ENCODE measurements at places on chromosomes 4 and X.

DNA sequence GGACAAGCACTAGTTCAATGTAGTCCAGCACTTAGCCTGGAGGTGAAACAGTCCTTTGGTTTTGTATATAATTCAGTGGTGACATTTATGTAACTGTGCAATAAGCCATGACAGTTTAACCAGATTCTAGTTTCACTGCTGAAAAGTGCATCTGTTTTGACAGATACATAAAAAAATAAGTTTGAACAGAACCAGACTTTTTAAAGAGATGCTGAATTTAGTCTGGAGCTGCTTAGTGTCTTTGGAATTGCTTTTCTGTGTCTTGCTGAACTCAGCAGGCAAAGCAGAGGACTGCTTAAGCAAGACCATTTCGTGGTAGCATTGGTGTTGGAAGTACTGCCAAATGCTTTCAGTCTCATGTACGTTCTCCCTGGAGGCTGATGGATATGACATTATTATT, 393.5 kb downstream of the MAPK10 start:
- no peak for DNase-seq

DNA sequence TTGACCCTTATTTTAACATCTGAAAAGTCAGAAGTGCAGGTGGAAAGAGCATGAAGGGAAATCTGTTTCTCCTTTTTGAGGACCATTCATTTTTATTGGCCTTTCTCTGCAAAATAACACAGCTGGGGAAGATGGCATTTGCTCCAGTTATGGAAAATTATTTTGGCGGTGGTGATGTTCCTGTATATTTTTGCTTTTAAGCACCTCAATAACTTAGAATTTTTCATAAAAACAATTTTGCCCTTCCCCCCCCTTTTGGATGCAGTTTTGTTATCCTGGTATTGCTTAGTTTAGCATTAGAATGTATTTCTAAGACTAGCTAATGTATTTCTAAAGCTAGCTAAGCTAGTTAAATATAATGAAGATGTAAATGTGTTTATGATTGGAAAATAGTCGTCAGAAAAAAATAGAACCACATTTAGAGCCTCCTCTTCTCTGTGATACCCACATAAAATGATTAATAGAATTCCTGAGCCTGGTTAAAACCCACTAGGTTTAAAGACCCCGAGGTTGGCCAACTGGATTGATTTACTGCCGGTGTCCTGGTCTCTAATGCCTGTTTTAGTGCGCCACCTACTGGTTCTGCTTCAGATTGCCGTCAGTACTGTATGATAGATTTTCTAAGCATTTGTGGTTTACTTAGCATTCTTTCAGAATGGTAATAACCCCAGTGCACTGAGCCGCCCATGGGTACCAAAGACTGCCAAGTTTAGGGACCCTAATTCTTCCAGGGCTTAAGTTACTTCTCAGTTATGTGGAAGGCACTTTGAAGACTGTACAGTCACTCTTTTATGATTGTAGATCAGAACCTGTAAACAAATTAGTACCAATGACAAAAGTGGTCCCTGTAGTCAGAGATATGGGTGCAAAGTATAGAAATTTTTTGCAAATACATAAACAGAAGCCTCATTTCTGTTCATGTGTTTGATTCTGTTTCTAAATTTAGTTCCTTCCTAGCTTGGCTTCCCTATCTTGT, 11.4 kb downstream of the KLF3 start:
- DNase-seq = peak; percentile 83

GRCh38 chr4:120544838-120545237, 377.7 kb downstream of the PRDM5 start:
- DNase-seq = no peak

DNA sequence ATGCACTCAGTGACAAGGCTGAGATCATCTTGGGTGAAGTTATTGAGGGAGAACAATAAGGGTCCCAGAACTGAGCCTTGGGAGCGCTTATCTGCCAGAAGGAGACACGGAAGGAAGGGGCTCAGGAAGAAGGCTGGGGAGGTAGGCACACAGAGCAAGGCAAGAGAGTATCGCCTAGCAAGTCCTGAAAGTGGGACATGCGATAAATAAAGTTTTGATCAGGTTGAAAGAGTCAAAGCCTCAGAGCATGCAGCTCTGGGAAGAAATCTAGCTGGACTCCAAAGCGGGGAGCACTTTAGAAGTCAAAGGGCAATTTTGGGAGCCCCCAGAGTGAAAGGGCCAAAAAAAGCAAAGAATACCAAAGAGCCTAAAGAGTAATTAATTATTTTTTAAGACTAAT, 17.7 kb upstream of the ANXA3 start:
- DNase-seq = no peak

DNA sequence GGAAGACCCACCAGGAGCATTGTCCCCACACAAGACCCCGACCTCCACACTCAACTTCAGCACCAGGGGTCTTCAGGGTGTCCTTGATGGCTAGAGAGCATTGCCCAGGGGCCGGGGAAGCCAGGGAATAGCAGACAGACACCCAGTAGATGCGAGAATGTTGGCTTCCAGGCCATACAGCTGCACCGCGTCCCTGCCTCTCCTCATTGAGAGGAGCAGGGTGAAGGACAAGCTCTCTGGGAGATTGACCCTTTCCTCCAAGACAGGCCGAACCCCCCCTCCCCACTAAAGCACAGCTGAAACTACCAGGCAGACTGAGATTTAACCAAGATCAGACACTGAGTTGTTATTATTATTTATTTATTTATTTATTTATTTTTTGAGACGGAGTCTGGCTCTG, 42.6 kb upstream of the SLC25A4 start:
- DNase-seq = no peak

DNA sequence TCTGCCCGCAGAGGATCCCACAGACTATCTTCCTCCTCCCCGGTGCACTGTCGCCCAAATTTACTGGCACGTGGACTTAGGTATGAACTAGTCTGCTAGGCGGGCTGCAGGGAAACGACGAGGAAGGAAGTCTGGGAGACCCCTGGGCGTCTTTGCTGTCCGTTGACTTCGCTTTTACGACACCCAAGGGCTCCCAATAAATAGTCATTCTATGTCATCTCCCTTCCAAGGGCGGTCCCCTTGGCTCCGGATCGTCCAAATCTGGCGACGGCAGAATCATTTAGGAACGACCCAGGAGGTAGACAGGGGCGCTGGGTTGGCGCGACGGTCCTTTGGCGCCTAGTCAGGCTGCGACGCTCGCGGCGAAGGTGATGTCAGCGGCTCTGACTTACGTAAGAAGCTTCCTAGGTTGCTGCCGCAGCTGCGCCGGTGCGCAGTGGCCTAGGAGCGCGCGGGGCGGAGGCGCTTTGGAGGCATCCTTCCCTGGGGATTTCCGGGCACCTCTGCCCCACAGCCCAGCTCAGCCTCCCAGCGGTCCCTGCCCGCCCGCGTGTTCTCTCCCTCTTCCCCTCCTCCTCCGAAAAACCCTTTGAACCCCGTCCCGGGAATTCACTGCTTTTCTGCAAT, 2.2 kb downstream of the NHS start:
- no peak for DNase-seq

DNA sequence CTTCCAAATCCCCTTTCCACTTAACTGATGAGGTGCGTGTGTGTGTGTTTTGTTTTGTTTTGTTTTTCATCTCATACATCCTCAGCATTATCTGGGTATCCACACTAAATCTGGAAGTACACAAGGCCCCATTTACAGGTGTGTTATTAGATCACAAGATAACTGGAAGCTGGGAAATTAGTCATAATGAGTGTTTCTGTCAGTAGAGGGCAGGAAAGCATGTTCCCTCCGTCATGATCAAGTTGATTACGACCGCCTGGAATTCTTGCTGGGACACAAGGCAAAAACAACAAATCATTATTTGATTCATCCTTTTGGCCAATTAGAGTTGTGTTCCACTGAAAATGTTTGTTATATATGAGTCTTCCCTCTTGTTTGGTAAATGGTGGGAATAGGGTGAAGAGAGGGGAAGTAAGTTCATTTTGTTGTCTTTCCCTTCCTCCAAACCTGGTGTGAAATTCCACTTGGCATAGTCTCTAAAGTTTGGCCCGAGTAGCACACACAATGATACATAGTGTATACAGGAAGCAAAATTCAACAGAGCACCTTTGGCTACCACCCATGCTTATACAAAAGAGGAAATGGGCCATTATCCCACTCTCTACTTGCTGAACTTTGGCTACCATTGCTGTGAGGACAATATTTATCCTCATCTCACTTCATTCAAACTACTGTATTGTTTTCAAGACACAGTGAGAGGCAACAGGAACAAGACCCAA, 33.3 kb upstream of the TLL1 start:
- DNase-seq = no peak

- no peak for DNase-seq
Measured at GRCh38 chrX:45172890-45173289, 27.8 kb downstream of the DIPK2B start.

DNA sequence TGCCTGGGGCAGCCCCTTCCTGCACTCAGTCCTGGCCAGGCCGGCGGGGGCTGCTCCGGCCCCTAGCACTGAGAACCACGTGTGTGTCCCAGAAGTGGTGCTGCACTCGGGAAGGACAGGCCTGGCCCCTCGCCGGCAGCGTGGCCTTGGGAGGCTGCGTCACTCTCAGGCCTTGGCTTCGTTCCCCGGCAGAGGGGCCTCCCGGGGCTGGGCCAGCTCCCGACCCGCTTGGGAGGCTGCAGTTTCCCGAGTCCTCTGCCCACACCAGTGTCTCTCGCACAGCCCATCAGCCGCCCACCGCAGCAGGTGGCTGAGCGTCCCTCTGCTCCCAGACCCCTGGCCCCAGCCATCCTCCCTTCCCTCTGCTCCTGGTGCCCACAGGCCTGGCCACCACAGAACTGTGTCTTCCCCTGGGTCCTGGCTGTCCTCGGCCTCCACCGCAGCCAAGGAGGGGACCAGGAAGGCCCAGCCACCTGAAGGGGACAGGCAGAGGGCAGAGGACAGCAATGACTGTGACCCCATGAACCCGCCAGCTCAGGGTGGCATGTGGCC, 10.9 kb upstream of the CPLX1 start:
- no peak for DNase-seq

- no peak for DNase-seq
Measured at GRCh38 chr4:1297023-1297395, 7.3 kb downstream of the MAEA start.

DNA sequence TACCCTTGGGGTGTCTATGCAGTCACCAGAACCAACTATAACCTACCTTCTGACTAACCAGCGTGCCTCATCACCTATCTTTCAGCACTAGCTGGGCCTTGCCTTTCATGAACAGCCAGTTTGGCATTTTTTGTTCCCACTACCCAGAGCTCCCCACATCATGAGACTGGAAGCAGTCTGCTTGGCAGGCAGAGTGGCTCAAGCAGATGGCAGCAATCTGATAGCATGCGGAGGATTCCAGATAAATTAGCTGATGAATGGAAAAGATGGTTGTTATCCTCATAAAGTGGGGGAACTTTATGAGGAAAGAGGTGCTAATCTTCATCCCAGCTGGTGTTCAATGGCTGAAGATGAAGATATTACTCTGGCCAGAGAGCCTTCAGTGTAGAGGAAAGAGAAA, 243.2 kb upstream of the EDA2R start:
- DNase-seq = no peak

- no peak for DNase-seq
Measured at GRCh38 chrX:40267334-40268187, 169.8 kb upstream of the BCOR start.

DNA sequence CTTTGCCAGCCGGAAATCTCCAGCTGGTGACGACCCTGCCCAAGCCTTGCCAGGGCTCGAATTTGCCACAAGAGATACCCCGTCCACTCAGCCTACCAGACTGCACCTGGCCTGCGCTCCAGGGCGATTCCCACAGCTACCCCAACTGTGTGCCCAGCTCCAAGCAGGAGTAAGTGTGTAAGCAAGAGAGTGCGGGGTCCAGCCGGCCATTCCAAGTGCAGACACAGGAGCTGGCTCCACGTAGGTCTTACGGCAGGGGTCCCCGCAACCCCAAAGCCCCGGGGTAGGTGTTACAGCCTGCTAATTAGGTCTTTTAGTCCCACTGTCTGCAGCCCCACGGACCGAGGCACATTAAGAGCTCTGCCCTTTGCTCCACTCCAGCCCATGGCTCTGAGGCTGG, 1305.2 kb downstream of the ARAP2 start:
- no peak for DNase-seq

DNA sequence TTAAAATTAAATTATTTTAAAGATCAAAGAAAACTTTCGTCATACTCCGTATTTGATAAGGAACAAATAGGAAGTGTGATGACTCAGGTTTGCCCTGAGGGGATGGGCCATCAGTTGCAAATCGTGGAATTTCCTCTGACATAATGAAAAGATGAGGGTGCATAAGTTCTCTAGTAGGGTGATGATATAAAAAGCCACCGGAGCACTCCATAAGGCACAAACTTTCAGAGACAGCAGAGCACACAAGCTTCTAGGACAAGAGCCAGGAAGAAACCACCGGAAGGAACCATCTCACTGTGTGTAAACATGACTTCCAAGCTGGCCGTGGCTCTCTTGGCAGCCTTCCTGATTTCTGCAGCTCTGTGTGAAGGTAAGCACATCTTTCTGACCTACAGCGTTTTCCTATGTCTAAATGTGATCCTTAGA, at the start of gene CXCL8:
Gene CXCL8, plus strand, starts transcription at position 217 of the 426 bp plus-strand sequence. Its CDS starts 90 bp downstream, at position 307.
- no peak for DNase-seq

GRCh38 chr4:152064282-152064681, 303.5 kb upstream of the GATB start:
- DNase-seq = no peak

DNA sequence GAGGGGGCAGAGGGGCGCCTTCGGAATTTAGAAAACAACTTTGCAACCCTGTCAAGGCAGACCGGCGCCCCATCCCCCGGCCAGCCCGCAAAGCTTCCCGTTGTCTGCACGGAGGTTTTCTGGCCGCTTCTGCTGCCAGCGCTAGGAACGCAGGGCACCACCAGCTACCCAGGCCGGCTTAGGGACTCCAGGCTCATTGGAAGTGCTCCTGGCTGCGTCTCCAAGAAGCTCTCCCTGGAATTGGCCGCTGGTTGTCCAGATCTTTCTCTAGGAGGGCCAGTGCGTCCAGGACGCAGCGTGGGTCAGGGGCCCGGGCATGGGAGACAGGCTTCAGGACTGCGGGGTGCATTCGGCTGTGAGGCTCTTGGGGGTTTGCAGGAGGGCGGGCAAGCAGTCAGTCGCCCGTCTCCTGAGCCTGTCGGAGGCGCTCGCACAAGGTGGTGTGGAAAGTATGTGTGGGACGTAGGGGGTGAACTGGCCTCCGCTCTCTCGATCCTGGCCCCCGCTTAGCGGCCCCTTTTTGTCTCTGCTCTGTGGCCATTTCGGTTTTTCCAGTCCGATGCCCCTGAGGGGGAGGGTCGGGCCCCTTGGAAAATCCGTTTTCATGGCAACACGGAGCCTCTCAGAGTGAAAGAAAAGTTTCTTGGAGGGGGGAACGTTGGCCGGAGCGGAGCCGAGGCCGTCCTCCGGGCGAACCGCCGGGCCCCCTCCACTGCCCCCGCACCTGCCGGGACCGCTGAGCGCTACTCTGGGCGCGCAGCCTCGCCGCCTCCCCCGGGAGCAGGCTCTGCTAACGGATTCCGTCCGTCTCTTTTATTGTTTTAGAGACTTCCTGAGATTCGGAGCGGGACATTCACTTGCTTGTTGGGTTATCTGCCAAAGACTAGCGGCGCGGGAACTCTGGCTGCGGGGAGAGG, 810 bp upstream of the SOX3 start:
- no peak for DNase-seq

GRCh38 chr4:24063731-24064130, 173.9 kb upstream of the PPARGC1A start:
- no peak for DNase-seq

GRCh38 chr4:162793571-162793970, 373.1 kb downstream of the NAF1 start:
- no peak for DNase-seq
